Activated CD8-positive, alpha-beta T cell treated with anti-CD3 and anti-CD28 coated beads for 36 hours (primary cell): ENCODE measurements at places on chromosomes 7 and 10.

DNA sequence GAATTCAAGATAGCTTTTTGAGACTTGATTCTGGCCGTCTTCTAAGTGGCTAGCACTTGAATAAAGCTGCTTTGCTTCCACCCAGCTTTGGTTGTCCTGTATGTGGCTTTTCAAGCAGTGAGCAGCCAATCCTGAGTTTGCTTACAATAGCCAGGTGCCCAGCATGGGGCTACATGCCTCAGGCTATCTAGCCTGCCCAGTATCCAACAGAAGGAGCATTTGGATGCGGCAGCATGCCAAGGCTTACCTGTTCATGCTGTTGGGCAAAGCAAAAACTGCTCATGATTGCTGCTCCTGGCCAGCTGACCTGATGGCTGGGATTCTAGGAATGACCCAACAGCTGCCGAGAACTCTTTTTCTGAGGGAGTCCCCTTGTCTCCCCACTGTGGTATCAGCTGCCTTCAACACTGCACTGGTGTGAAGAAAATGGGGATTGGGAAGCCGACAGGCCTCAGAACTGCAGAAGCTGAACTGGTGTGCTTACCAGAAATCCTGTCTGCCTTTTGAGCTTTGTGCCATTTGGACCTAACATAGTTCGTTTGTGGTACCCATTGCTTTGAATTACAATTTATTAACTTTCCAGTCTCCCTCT is 618.9 kb upstream of the IGFBP3 start:
- H3K4me1 ChIP-seq, result no peaks in the 10 kb centered on the region
- H3K4me3 ChIP-seq, result no peak overlapping the region
- no peaks in the 10 kb centered on the region for H3K36me3 ChIP-seq
- H3K27me3 ChIP-seq, result no peaks in the 10 kb centered on the region

DNA sequence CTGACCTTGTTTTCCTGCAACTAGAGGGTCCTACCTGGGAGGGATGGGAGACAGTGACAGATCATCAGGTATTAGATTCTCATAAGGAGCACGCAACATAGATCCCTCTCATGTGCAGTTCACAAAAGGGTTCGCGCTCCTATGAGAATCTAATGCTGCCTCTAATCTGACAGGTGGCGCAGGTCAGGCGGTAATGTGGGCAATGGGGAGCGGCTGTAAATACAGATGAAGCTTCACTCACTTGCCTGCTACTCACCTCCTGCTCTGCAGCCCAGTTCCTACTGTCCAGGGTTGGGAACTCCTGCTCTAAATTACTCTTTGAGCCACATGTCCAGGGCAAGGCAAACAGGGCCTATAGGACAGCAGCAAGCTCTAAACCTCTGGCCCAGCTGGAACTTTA is 46.2 kb downstream of the GFRA1 start:
- DNase-seq, result no peak
- H3K36me3 ChIP-seq, result no peaks in the 10 kb centered on the region
- H3K4me3 ChIP-seq, result no peak overlapping the region
- no peak overlapping the region for H3K27ac ChIP-seq
- no peaks in the 10 kb centered on the region for H3K27me3 ChIP-seq

- no peaks in the 10 kb centered on the region for H3K27me3 ChIP-seq
- no peak overlapping the region for H3K27ac ChIP-seq
- H3K4me3 ChIP-seq, result no peak overlapping the region
- DNase-seq, result no peak
Observed at GRCh38 chr10:79262131-79262530, 85.1 kb upstream of the PPIF start.

DNA sequence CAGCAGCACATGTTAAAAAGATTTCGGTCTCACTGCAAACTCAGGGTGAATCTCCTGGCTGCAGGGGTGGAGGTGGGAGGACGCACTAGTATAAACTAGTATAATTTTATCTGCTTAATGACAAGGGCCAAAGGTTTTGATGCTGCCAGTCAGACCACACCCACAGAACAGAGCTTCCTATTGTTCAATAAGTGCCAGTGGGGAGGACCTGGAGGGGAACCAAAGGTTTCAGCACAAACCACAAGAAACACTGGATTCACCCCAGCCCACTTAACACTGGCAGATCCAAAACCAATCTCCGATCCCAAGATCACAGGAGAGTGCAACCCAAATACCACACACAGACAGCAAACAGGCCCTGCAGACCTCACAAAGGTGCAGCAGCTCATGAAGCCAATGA is 6.6 kb downstream of the VOPP1 start:
- H3K27ac ChIP-seq, result peak overlapping the region; percentile 36
- H3K27me3 ChIP-seq, result no peaks in the 10 kb centered on the region
- H3K36me3 ChIP-seq, result peaks cover 16% of the 10 kb centered on the region
- peaks cover 86% of the 10 kb centered on the region for H3K4me1 ChIP-seq
- peak; percentile 28 for DNase-seq
- H3K4me3 ChIP-seq, result peak overlapping the region; percentile 4

- H3K27me3 ChIP-seq, result no peaks in the 10 kb centered on the region
- no peaks in the 10 kb centered on the region for H3K36me3 ChIP-seq
- no peak overlapping the region for H3K4me3 ChIP-seq
- no peak for DNase-seq
Observed at GRCh38 chr7:32048970-32049491, 21.2 kb downstream of the PDE1C start.

DNA sequence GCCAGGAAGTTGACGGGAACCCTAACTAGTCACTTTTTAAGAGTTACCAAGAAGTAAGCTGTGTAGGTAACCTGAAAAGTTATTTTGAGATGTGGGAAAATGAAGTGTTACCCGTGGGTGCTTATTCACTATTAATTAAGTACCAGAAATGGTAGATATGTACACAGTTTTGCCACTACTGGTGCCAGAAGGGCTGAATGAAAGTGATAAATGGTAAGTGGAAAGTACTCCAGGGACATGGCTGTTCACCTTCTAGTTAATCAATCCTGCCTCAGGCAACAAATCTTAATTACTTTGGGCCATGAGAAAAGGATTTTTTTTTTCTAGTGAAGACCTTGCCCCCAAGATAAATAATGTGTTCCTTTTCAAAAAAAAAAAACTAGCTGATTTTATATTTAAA is 15.8 kb downstream of the NET1 start:
- no peak for DNase-seq
- H3K27me3 ChIP-seq, result no peaks in the 10 kb centered on the region
- H3K36me3 ChIP-seq, result peaks cover 17% of the 10 kb centered on the region
- no peak overlapping the region for H3K27ac ChIP-seq
- H3K4me1 ChIP-seq, result no peaks in the 10 kb centered on the region

- no peak overlapping the region for H3K4me3 ChIP-seq
- peaks cover 43% of the 10 kb centered on the region for H3K27me3 ChIP-seq
- no peaks in the 10 kb centered on the region for H3K36me3 ChIP-seq
- peaks cover 5% of the 10 kb centered on the region for H3K4me1 ChIP-seq
- no peak overlapping the region for H3K27ac ChIP-seq
Observed at GRCh38 chr7:49773936-49774458, 559 bp downstream of the VWC2 start.

DNA sequence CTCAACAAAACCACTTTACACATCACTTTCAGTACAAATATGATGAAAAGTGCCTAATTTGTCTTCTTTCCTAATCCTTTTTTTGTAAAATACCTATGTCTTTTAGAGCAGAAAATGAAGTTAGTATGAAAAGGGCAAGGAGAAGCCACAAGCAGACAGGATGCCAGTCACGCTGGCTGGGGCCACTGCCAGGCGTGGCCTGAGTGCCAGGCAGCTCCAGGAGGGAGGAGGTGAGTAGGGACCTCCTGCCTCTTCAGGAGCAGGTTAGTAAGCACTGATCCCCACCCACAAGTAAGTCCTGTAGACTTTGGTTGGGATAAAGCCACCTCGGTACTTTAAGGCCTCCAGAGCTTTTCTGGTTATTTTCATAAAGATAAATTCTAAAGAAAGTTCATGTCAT is 432.0 kb downstream of the GRID1 start:
- H3K4me1 ChIP-seq, result no peaks in the 10 kb centered on the region
- H3K27ac ChIP-seq, result no peak overlapping the region
- no peak for DNase-seq
- peaks cover 2% of the 10 kb centered on the region for H3K27me3 ChIP-seq
- no peak overlapping the region for H3K4me3 ChIP-seq

DNA sequence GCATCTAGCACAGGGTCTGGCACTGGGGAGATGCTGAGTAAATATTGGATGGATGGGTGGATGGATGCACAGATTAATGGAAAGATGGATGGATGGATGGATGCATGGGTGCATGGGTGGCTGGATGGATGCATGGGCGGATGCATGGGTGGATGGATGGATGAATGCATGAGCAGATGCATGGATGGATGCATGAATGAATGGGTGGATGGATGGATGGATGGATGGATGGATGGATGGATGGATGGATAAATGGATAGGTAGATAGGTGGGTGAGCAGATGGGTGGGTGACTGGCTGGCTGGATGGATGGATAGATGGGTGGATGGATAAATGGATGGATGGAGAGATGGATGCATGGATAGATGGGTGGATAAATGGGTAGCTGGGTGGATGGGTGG is 5.7 kb downstream of the PAX4 start:
- H3K27ac ChIP-seq, result no peak overlapping the region
- H3K4me3 ChIP-seq, result no peak overlapping the region
- DNase-seq, result no peak
- no peaks in the 10 kb centered on the region for H3K36me3 ChIP-seq
- H3K4me1 ChIP-seq, result no peaks in the 10 kb centered on the region
- peaks cover 10% of the 10 kb centered on the region for H3K27me3 ChIP-seq

DNA sequence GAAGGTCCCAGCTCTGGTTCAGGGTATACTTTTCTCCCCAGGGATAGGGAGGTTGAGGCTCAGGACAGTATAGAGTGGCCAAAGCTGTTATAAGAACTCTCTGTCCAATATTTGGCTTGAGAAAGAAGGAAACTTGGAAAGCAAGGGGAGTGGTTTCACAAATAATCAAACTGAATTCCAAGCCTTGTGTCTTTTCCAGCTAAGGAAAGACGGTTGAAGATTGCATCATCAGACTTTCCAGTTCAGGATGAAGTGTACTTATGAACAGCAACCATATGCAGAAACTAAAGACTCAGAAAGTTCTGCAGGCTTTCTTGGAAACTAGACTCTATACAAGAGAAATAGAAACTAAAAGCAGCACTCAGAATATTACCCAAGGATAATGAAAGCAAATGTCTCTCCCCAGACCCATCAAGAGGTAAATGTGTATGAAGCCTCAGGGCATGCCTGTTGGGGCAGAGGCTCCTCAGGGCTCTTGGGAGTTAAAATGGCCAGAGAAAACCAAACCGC is 46.4 kb downstream of the RAMP3 start:
- H3K4me1 ChIP-seq, result peaks cover 36% of the 10 kb centered on the region
- H3K4me3 ChIP-seq, result peak overlapping the region; percentile 6
- peak overlapping the region; percentile 74 for H3K27ac ChIP-seq

DNA sequence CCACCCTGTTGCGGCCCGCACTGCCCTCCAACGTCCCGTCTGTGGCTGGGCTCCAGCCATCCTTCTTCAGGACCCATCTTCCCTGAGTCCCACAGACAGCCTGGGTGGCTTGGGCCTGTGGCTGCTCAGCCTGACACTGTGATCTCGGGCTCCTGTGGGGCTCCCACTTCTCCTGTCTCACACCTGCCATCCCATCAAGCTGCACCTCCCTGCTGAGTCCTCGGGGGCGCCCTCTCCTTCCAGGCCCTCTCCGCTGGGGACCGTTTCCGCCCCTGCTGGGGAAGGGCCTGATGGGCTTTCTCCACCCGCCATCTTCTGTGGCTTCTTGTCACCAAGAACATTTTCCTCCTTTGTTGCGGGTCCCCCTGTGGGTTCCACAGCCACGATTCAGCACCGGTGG is 173.8 kb upstream of the PPP2R2D start:
- no peaks in the 10 kb centered on the region for H3K36me3 ChIP-seq
- DNase-seq, result no peak
- H3K27ac ChIP-seq, result no peak overlapping the region
- H3K4me3 ChIP-seq, result no peak overlapping the region
- peaks cover 2% of the 10 kb centered on the region for H3K4me1 ChIP-seq
- H3K27me3 ChIP-seq, result peaks cover 7% of the 10 kb centered on the region

- H3K4me1 ChIP-seq, result peaks cover 32% of the 10 kb centered on the region
- no peaks in the 10 kb centered on the region for H3K27me3 ChIP-seq
- H3K4me3 ChIP-seq, result peak overlapping the region; percentile 71
Observed at GRCh38 chr10:3668276-3668965, 116.6 kb downstream of the KLF6 start.

GRCh38 chr10:101997803-101998202 is 58.2 kb downstream of the ARMH3 start:
- H3K27ac ChIP-seq, result no peak overlapping the region
- peaks cover 15% of the 10 kb centered on the region for H3K36me3 ChIP-seq
- DNase-seq, result no peak
- H3K4me1 ChIP-seq, result peaks cover 22% of the 10 kb centered on the region
- no peak overlapping the region for H3K4me3 ChIP-seq
- no peaks in the 10 kb centered on the region for H3K27me3 ChIP-seq

- DNase-seq, result no peak
- no peaks in the 10 kb centered on the region for H3K27me3 ChIP-seq
- no peak overlapping the region for H3K4me3 ChIP-seq
- no peaks in the 10 kb centered on the region for H3K36me3 ChIP-seq
- H3K4me1 ChIP-seq, result no peaks in the 10 kb centered on the region
Observed at GRCh38 chr7:90864088-90864487, 268.0 kb downstream of the CDK14 start.

DNA sequence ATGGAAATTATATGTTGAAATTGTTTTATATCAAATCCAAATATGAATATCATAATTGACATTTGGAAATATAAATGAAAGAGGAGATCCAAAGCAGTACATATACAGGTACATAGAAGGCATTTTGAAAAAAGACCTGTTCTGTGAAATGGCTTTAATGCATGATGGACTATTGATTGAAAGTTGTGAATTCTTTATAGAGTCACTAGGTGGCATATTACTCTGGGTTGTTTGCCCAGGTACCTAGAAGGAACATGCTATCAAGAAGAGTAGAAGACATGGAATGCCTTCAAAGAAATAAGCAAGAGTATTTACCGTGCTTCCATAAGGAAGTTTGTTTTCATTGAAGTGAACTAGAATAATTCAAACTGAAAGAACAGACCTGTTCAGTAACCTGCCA is 160.0 kb upstream of the ANK3 start:
- H3K27ac ChIP-seq, result no peak overlapping the region
- no peak overlapping the region for H3K4me3 ChIP-seq
- H3K27me3 ChIP-seq, result no peaks in the 10 kb centered on the region
- no peaks in the 10 kb centered on the region for H3K36me3 ChIP-seq
- DNase-seq, result no peak
- no peaks in the 10 kb centered on the region for H3K4me1 ChIP-seq

GRCh38 chr7:5320802-5321396 is 38.2 kb downstream of the SLC29A4 start:
- H3K36me3 ChIP-seq, result peaks cover 49% of the 10 kb centered on the region
- no peak overlapping the region for H3K27ac ChIP-seq
- DNase-seq, result no peak

DNA sequence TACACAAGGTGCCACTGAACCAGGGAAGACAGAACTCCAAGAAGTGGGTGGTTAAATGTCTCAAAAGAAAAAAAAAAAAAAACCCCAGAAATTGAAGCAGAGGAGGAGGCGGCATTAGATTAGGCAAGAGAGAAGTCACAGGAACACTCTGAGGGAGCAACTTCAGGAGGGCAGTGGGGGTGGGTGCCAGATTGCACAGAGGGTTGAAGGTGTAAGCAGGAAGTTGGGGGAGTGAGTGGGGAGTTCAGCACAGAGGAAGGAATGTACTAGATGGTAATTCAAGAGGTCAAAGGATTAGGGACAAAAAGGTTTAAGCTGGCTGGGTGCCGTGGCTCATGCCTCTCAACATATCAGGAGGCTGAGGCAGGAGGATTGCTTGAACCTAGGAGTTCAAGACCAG is 110.0 kb upstream of the PDLIM1 start:
- H3K36me3 ChIP-seq, result no peaks in the 10 kb centered on the region
- peaks cover 1% of the 10 kb centered on the region for H3K27me3 ChIP-seq
- no peak overlapping the region for H3K4me3 ChIP-seq
- no peak for DNase-seq

- no peak within 1 kb of the TSS for H3K27ac ChIP-seq
- DNase-seq, result no peak
- peaks cover 2% of the 10 kb centered on the region for H3K4me1 ChIP-seq
- H3K36me3 ChIP-seq, result no peaks in the 10 kb centered on the region
- peaks cover 52% of the 10 kb centered on the region for H3K27me3 ChIP-seq
- H3K4me3 ChIP-seq, result no peak within 1 kb of the TSS
Observed at GRCh38 chr10:75431180-75432111, at the start of gene LRMDA. Gene LRMDA (plus strand): TSS chr10:75431624.
